NCI-H1105 treated with DMSO at 0.1 percent for 48 hours (cell line): ENCODE measurements at places on chromosomes 4 and X.

GRCh38 chr4:53592122-53592521 lies 836 bp upstream of the LNX1 start:
- no peak for DNase-seq

GRCh38 chrX:38991656-38992440 lies 190.6 kb downstream of the MID1IP1 start:
- DNase-seq, result no peak

GRCh38 chrX:920234-920799 lies 289.7 kb downstream of the SHOX start:
- DNase-seq, result no peak

DNA sequence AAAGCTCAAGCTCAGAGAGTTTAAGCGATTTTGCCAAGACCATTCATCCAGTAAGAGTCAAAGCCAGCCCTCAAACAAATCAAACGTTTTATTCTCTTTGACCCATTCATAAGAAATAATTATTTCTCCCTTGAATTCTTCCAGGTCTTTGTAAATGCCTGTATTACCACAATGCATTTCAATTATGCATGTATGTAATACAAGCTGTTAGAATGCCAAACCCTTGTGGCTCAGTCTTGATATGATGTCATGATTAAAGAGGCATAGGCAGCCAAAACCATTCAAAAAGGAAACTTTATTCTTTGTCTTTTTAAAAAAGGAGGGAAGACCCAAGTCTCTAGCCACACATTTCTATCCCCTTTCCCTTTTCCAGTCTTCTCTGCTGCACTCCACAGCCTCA lies 56.5 kb upstream of the PGM2 start:
- no peak for DNase-seq

DNA sequence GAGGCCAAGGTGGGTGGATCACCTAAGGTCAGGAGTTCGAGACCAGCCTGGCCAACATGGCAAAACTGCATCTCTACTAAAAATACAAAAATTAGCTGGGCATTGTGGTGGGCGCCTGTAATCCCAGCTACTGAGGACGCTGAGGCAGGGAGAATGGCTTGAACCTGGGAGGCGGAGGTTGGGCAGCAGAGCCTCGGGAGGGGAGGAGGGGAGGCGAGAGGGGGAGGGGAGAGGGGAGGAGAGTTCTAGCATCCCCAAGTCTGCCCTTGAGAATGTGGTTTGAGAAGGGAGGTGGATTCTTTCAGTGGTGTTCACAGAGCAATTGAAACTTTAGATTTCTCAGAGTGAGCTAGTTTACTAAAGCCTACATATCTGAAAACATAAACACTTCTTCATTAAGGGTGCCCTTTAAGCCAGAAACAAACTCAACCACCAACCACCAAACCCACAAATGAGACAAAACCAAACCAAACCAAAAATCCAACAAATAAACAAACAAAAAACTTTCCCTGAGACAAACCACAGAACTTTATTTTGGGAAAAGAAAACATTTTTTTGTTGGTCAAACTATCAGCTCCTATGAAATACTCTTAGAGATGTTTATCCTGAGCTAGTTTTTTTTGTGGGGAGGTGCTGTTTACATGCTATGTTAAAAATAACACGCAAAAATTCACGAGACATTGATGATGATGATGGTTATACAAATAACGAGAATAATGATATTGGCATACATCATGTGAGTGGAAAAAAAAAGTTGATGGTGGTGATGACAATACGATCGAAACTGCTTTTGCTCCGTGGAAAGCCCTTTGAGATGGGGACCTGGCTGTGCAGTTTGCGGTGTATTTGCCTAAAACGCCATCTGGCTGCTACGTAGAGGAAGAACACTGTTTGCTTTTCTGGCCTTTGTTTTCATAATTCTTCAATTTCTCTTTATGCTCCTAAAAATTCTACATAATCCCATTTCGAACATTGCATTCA lies 98.2 kb upstream of the PRKX start:
- peak; percentile 52 for DNase-seq

DNA sequence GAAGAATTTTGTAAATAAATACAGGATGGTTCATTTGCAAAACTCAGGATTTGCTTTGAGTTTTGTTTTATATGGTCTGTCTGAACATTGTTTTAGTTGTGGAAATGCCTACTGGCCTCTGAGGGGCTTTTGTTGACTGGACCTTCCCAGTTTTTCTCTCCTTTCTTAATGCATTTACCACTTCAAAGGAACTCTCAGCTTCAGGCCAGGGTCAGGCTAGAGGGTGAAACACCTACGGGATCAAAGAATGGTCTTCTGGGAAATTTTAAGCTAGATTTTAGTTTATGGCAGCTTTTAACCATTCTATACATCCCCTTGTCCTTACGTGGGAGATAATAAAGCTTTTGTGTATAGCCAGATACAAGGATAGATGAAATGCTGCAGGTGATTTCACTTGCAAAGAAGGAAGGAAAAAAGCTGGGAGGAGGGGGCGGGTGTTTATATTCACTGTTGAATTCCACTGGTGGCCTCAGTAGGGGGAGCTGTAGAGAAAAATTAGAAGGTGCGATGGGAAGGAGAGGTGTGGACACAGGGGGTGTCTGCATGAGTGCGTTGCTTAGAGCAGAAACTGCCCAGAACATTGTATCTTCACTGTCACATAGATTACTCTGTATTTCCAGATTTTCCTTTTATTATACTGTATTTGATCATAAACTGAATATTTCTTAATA lies 151.8 kb downstream of the TSPAN5 start:
- DNase-seq, result no peak

DNA sequence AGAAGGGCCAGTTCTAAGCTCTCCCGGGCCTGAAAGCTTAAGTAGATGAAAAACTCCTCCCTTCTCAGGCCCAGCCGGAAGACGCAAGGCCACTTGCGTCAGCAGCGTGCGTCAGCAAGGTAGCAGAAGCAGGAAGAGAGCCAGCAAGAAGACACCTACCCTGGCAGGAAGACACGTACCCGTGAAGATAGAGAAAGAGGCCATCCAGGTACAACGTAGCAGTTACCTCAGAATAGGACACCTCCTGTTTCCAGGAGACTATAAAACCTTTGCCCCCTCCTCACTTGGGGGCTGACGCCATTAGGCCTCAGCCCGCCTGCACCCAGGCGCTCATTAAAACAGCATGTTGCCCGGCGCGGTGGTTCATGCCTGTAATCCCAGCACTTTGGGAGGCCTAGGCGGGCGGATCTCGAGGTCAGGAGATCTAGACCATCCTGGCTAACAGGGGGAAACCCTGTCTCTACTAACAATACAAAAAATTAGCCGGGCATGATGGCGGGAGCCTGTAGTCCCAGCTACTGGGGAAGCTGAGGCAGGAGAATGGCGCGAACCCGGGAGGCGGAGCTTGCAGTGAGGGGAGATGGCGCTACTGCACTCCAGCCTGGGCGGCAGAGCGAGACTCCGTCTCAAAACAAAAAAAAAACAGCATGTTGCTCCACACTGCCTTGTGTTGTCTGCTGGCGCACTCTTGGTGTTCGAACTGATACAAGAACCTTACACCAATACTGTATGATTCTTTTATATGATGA lies 242.7 kb upstream of the NWD2 start:
- no peak for DNase-seq

DNA sequence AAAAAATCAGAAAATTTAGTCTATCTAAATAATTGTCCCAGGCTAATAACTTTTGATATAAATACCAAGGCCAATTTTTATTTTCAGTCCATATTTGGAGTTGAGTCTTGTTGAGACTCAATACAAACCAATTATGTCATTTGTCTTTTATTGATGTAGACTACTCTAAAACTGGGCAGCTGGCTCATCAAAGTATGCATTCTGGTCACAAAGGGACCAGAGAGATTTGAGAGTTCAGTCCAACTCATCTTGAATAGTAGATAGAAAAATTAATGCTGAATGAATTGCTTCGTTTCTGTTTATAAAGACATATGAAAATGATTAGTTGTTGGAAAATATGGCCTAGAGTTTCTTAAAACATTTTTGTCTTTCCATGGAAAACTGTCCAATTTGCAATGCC lies 412.5 kb upstream of the KLHL4 start:
- DNase-seq, result peak; percentile 34

- DNase-seq, result no peak
These were observed 12.2 kb upstream of the HPGD start for GRCh38 chr4:174534461-174534860.

DNA sequence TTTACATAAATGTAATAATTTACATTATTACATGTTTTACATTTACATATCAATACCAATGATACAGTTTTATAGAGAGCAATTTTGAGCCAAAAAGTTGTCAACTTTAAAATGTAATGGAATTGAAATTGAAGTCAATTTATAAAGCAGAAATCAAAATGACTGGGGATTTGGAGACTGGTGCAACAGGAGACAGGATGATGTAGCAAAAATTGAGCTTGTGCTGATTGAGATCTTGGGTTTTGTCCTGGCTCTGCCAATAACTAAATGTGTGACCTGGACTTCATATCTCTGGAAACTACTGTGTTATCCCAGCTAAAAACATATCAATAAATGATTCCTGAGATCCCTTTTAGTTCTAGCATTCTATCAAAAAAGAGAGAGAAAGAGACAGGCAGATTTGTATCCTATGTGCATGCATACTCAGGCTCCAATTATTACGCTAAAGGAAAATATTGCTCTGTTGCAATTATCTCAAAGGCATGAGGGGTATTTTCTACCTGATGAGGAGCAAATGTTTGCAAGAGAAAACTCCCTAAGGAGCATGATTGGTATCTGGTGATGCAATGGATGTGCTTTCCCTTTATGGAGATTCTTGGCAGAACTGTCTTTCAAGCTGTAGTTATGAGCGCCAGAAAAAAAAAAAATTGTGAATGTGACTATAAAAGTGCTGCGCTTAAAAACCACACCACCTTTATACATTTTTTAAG lies 14.7 kb downstream of the EXOC1L start:
- DNase-seq, result no peak

DNA sequence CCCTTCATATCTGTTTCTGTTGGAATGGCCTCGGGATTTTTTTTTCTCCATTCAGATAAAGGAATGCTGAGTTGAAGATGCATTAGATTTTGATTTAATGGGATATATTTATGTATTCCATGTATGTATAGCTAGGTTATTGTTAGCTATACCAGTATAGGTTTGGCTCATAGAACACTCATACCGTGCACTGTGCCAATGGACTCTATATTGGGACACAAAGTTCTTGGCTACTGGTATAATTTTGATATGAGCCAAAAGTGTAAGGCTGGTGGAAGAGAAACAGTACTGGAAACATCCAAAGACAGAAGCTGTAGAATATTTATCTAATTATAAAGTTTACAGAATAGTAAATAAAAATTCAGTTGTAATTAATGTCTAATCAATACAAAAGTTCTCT lies 1912.1 kb downstream of the STIM2 start:
- no peak for DNase-seq

GRCh38 chr4:1058198-1058996 lies 47.0 kb downstream of the FGFRL1 start:
- DNase-seq, result no peak

DNA sequence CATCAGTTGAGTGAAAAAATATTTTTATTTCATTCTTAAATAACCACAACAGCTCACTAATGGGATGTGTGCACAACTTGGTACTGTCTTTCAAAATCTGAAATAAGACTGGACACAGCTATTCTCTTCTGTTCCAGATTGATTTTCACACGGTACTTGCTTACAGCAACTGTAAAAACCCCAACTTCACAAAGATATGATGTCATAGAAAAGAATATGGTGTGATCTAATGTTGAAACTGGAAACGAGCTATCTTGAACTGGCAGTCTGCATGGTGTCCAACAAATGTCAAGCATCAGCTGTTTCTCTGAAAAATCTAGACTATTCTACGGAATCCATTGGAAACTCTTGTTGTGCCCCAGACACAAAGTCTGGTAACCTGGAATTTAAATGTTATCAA lies 14.7 kb downstream of the HELQ start:
- DNase-seq, result no peak

GRCh38 chr4:38099908-38100407 lies 139.8 kb downstream of the PTTG2 start:
- no peak for DNase-seq

DNA sequence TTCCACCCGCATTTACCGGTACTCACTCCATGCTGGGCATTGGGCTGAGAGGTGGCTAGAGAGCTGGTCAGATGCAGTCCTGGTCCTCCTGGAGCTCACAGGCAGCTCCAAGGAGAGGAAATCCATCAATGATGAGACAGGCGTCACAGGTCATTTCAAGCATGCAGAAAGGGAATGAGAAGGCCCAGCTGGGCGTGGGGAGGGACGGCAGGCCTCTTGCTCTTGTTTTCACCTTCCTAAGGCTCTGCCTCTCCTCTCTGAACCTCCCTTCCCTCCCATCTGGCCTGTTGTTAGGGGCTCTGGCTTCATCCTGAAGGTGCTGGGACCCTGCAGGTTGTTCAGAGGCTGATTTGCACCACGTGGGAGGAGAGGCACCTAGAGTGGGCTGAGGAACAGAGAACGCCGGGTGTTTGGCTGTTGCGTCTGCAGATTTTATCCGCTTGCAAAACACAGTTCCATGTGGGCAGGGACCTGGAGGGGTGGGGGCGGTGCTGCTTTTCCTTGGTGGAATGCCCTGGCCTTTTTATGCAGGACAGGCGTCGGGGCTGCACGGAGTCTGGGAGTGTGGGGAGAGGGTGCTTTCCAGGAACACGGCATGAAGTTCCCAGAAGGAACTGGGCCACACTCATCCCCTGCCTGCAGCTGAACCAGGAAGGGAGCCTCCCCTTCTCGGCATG lies 81.5 kb upstream of the PSAPL1 start:
- no peak for DNase-seq

DNA sequence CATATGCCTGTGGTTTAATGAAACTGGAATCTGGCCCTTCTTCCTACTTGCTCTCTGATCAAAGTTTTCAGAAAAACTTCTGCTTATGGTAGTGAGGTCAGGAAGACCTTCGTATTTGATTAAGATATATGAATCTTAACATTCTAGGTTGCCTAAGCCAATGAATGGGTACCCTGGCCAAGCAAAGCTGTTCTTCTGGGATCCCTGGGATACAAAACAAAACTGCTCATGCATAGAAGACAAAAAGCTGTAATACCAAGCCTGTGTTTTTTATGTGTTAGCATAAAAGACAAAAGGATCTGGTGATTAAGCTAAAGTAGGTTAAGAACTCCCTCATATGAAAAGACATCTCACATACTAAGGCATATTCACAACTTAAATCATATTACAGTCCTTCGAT lies 21.6 kb downstream of the ANKRD17 start:
- DNase-seq, result no peak

DNA sequence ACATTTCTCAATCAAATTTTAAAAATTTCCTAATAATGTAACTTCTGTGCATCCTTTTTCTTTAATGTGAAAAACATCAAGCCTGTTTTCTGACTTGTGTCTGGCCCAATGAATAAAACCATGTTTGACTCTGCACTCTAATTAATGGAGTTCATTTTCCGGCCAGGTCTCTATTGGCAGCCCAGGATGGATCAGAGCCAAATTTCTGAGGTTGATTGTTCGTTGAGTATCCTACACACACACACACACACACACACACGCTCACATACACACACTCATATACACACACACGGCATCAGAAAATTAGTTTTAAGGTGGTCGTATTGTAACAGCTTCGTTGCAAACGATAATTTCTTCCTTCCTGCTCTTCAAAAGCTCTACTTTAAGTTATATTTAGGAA lies 28.9 kb upstream of the TLL1 start:
- peak; percentile 85 for DNase-seq

- DNase-seq, result peak; percentile 94
These were observed at the start of gene ELK1 for GRCh38 chrX:47650164-47651042. TSS of gene ELK1 (minus strand) at chrX:47650563. CDS start at chrX:47641441, 9,122 bp downstream.

GRCh38 chr4:65416891-65417290 lies 253.4 kb downstream of the EPHA5 start:
- DNase-seq, result peak; percentile 95
